ENCODE measurements at places on chromosomes 12 and 14.

DNA sequence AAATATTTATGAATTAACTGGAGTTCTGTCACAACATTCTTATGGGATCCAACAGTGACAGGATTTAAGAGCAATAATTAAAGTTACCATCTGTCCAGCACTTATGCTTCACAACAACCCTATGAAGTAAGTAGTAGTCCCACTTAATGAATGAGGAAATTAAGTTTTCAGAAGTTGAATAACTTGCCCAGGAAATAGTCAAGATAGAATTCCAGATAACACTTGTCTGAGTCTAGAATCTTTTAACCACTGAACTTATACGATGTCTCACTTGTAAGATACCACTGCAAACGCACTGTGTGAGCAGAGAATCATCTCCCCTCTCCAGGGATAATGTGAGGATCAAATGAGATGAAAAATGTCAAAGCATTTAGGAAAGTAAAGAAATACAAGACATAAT is 3.3 kb upstream of the TTC9 start:
- no peak for DNase-seq

- no peak for DNase-seq
Observed at GRCh38 chr12:47270782-47271664, 191.3 kb upstream of the AMIGO2 start.

DNA sequence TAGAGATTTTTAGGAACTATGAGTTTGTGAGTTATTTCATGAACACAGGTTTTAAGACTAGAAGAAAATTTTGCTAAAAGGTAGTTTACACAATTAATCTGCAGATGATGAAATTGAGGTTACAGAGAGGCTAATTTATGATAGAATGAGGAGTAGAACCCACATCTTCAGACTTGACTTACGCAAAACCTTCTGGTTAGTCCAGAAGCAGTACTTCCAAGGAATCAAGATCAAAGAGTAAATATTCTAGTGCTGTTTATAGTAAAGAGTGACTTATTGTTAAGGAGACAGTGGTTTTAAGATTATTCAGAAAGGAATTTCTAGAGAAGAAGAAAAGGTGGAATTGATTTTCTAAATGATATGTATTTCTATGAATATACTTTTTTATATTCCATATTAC is 10.6 kb upstream of the KITLG start:
- no peak for DNase-seq

DNA sequence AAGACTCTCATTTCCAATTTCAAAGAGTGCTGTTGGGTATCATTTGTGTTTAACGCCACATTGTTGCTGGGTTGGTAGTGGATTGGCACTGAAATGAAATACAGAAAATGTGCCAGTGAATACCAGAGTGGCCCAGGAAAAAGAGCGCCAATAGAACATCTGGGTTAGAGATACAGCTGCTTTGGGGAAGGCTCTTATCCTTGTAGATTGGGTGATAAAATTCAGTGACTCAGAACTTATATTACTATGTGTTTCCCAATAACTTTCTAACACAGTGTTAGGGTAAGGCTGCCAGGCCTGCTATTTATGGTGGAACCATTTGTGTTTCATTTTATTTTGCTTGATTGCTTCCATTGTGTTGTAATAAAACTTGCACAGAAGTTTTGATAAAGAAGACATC is 168.2 kb upstream of the SSTR1 start:
- DNase-seq = no peak

DNA sequence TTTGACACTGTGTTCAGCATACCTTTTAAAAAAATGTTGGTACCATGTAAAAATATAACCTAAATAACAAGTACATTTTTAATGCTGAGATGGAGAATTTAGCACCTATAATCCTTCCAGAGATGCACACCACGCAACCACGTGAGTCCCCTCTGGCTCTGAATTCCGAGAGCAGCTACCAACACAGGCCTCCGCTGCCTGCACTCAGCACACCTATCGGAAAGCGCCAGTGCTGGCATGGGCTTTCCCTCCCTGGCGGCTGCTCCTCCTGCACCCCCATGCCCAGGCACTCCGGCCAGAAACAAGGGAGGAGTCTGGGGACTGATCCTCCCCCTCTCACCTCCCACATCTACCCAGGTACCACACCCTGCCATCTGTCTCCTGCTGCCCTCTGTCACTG is 47.0 kb downstream of the ITPK1 start:
- no peak for DNase-seq

- no peak for DNase-seq
Observed at GRCh38 chr14:77424862-77425261, 1.5 kb upstream of the NOXRED1 start.

DNA sequence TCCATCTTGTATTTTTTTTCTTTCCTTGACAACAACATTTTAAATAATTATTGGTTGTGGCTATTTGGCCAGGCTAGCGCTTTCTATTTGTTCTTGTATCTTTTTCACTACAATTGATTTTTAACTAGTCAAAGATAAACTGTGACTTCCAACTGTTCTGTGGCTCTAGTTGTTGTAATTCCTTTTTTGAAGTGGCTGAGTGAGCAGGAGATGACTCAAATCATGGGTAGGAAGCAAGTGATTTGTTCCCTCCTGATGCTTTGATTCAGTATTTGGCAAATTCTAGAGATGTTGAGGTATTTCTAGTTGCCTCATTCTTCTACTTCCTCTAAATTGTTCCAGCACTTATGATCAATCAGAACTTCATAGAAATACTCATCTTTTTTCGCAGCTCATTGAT is 633.5 kb downstream of the RERGL start:
- no peak for DNase-seq

DNA sequence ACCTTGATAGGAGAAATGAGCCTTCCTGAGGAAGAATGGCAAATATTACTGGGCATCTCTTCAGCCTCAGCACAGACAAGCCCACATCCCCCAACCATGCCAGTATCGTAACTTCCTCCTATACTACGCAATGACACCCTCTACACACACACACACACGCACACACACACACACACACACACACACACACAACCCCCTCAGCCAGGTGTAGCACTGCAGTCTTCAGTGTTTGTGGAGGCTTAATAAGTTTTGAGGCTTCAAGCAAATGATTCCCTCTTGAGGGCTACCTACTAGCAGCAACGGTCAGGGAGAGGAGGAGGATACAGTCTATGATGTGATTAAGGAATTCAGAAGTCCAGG is 1.6 kb downstream of the DGKA start:
- DNase-seq = no peak

GRCh38 chr14:99889268-99889667 is 96.1 kb downstream of the EML1 start:
- DNase-seq = no peak

- DNase-seq = no peak
Observed at GRCh38 chr12:112325622-112326207, 56.5 kb downstream of the HECTD4 start.

DNA sequence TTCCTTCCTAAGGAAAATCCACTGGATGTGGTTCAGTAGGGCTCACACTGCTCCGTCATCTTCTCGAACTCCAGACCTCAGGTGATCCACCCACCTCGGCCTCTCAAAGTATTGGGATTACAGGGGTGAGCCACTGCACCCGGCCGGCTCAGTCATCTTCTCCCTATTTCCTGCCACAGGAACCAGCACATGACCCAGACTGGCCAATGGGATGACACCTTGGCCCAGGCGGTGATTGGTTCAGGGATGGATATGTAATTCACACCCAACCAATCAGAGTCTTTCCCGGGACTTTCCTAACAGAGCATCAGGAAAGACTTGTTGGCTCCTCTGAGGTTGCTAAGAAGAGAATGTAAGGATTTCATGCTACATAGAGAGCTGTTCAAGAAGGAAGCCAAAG is 19.2 kb upstream of the C12orf76 start:
- no peak for DNase-seq
